Chondrocyte (in vitro differentiated cells): ENCODE measurements at places on chromosomes 7 and 10. TPM values are rescaled to one million over a fixed set of nuclear protein-coding genes. Genes with fewer than 3 reads are reported as not detected.

The CLDN3 gene
- 0.32 TPM in 1 of 3 replicates, not detected in the others for total RNA-seq

The FXYD4 gene
- total RNA-seq, result not detected in 3 replicates

The SYT15 gene
- 11.6 to 44.3 TPM (median 14.5 TPM) in 3 replicates for total RNA-seq

DNA sequence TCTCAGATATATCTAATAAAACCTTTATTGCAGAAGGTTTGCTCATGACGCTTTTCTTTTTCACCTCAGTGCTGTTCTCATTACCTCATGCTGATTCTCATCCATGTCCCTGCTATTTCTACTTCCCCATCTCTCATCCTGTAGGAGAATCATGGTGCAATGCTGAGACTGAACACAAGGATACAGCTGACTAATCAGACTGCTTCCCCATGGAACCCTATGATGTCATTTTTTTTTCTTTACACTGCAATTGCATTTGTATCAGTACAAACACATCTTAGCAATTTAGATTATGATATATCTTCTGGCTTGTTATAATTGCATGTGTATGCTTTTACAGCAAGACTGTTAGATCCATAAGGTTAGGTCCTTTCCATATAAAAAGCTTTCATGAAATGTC lies 93.7 kb downstream of the SEMA3A start:
- no peaks in the 10 kb centered on the region for H3K36me3 ChIP-seq
- no peak overlapping the region for H3K4me3 ChIP-seq
- peaks cover 10% of the 10 kb centered on the region for H3K4me1 ChIP-seq
- no peaks in the 10 kb centered on the region for H3K27me3 ChIP-seq

The PLPP4 gene
- total RNA-seq, result 2.8 to 11.6 TPM (median 3.0 TPM) in 3 replicates
